ENCODE measurements at places on chromosomes 2 and 18. TPM values are rescaled to one million over a fixed set of nuclear protein-coding genes. Genes with fewer than 3 reads are reported as not detected.

Gene TBR1
- total RNA-seq, result not detected

Gene LAMA1
- not detected for total RNA-seq

DNA sequence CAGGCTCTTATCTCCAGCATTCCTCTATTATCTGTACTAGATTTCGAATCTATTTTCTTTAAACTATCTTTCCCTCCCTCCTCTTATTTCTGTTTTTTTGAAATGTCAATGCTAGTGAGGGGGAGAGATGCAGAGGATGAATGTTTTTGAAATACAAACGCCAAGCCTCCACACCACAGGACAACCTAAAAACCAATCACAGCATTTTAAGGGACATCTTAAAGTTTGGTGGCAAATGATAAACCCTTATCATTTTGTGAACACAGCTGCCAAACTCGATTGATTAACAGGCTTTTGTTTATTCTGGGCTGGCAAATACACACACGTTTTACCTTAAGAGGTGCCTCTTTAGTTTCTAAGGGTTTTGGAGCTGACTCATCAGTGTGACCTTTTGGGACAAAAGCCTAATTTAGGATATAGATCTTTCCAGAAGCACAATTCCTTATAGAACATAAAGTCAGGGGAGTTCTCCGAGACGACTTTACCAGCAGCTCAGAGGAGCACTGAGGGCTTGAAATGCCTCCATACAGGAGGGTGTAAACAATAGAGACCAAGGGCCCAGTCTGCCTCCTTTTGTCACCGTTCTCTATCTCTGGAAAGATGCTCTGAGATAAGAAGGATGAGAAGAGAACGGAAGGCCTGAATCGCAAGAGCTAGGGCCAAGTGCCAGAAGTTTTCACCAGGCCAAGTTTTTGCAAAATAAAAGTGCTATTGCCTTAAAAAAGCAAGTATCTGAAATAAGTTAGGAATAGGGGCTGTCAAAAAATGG lies 4.2 kb upstream of the MEIS1 start:
- DNase-seq, result no peak

DNA sequence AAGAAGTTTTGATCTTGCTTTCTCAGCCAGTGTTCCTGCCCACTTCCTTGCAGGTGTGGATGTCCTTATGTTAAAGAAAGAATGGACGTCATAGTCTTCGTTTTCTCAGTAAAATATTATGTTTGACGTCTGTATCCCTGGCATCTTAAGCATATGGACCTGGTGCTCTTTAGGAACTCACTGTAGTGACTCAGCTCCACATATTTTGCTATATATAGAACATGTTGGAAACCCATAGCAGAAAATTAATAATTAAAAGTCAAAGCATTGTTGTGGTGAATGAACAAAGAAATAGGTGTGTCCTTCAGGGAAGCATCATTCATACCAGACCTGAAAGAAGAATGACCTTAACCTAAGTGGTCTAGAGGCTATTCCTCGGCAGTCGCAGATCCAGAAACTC lies 196.1 kb downstream of the MCFD2 start:
- no peak for DNase-seq

DNA sequence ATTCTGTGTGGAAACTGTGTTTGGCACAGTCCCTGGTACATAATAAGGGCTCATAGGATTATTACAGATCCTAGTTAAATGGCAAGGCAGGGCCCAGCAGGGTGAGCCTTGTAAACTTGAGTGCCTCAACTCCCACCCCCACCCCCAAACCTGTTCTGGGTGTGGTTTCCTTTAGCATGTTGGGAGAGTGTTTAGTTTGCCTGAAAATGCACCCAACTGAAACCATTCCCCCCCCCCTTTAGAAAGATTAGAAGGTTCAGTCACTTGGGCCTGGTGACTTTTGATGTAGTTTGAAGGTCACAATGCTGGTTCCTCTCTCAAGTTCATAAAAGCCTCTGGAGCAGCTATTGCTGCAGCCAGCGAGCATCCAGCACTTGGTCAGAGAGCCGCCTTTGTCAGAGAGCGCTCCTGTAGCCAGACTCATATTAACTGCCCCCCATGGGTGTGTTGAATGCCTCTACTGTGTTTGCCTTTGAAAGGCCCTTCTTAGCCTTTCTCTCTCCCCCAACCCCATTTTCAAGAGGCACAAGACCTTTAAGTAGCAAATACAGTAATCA lies 113.7 kb downstream of the SPTBN1 start:
- DNase-seq, result peak; percentile 60

GRCh38 chr18:44724105-44724778 lies 43.6 kb downstream of the SETBP1 start:
- DNase-seq, result no peak

DNA sequence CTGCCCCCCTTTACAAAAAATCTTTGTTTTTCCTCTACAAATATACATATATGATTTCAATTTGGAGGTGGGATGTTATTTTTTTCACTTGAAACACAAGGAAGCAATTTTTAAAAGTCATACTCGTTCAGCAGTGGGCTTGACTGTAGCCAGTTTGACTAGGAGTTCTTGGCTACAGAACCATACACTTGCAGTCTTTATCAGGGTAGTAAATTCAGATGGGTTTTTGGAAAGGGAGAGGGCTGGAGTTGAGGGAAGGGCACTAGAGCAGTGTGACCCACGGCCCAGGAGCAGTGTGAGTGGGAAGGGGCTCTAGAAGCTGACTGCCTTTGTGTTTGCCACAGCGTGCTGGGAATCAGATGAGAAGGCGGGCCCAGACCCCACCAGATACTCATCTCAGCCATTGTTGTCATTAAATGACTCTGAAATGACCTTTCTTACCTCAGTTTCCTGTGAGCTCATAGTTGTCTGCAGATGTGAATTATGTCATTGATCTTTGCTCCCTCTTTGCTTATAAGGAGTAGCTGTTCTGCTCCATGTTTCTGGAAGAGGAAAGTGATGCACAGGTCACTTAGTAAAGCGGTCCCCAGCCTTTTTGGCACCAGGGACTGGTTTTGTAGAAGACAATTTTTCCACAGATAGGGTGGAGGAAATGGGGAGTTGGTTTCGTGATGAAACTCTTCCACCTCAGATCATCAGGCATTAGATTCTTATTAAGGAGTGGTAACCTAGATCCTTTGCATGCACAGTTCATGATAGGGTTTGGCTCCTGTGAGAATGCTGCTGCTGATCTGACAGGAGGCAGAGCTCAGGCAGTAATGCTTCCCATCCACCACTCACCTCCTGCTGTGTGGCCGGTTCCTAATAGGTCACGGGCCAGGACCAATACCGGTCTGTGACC lies 116.8 kb downstream of the SPTBN1 start:
- peak; percentile 70 for DNase-seq

DNA sequence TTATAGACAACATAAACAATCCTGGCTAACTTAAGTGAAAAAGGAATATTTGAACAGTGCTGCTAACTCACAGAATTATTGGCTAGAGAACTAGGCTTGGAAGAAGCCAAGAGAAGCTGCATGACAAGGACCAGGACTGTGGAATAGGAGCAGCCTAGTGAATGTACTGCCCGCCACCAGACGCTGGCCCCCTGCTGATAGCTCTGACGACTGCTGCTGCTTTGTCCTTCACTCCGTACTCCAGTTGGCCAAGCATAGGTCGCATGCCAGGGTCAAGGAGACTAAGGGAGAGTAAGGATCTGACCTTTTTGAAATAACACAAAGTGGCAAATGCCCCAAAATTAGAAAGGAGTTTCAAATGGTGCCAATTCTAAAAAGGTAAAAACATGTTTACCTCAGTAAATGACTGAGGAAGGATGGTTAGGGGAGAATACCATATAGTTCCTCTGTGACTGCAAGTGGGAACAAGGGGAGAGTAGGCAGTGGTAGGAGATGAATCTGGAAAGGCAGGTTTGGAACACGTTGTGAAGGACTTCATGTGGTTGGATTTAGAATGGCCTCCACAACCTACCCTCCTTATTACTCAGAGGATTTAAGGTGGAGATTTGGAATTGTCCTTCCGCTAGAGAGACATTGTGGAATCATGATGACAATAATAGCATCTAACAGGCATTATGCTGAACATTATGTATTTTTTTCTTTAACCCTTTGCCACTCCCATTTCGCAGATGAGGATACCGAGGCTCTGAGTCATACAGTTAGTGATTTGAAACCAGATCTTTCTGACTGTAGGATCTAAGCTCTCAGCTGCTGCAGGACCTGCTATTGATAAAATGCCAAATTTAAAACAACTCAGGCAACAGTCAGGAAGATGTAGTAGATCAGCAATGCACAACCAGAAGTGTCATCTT lies 19.5 kb downstream of the STRADB start:
- DNase-seq, result no peak

GRCh38 chr2:2577407-2577831 lies 246.3 kb upstream of the MYT1L start:
- peak; percentile 25 for DNase-seq

DNA sequence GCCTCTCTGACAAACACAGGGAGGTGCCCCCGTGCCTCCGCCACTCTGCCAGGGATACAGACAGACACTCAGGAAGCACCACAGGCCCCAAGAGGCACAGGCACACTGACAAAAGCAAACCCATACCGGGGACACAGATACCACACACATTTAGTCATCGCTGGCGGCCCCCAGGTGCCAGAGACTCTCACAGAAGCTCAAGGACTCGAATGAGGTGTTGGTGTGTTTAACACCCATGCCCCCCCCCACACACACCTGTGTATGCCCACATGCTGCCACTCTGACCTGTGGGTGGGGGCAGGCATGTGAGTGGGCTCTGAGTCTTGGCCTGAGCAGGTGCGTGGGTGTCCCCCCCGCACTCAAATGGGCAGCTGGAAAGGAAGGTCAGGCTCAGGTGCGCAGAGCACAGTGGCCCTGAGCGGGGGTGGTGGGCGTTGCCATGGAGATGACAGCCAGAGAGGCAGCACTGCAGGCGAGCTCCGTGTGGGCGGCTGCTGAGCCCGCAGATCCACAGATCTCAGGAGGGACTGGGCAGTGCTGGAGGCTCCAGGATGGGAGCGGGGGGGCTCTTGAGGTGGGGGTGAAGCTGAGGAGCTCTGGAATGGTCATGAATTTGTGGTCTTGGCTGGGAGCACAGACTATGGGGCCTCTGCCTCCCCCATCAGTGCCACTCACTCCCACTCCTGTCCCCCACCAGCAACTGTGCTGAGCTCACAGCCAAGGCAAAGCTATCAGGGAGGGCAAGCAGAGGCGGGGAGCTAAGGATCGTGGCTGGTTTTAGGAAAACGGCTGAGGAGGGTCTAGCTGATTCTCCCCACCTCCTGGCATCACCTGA lies 73.9 kb upstream of the TAF1B start:
- peak; percentile 73 for DNase-seq
